HTR-8/SVneo (cell line): ENCODE measurements at places on chromosomes 7 and 10.

GRCh38 chr7:116872026-116872425 lies 9.6 kb downstream of the CAPZA2 start:
- DNase-seq, result no peak

DNA sequence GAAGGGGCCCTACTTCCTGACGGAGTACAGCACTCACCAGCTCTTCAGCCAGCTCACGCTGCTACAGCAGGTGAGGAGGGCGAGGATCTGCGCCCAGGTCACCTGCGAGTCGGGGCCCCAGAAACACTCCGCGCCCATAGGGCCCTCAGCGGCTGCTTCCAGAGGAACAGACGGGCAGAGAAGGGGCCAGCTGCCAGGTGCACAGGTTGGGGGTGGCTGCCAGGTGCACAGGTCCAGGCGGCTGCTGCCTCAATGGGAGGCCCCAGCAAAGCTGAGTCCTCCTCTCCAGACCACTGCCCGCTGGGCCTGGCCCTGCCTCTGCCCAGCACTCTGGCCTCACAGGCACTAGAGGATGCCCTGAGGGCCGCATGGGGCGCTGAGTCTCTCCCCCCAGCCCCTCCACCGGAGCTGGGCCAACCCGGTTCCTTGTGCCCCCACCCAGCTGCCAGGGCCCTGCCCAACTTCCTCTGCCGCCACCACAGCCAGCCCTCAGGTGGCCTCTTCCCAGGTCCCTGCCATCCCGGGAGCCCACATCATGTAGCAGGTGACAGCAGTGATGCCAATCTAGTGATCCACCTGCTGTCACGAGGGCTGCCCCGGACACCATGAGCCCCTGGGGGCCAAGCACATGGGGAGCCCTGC lies 17.0 kb upstream of the UTF1 start:
- no peak for DNase-seq

DNA sequence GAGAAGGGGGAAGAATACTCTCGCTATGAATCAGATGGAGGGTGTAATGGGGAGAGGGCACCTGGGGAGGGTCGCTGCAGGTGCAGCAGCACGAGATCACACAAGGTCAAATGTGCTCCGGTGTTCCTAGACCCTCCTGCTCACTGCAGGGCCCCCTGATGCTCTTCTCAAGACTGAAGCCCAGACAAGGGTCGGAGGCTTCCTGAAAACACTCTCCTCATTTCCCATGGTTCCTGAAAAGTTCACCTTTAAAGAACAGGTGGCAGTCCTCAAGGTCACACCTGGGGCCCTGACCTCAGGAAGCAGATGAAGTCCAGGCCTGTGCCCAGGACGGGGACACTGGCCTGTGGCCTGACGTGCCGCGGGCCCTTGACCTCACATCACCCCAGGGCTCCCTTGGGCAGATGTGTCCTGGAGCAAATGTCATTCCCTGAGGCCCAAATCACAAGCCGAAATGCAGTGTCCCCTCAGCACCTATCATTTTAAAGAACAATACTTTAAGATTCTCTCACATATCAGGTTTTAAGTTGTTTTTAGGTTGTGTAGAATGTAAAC lies 289.8 kb downstream of the GLRX3 start:
- no peak for DNase-seq

DNA sequence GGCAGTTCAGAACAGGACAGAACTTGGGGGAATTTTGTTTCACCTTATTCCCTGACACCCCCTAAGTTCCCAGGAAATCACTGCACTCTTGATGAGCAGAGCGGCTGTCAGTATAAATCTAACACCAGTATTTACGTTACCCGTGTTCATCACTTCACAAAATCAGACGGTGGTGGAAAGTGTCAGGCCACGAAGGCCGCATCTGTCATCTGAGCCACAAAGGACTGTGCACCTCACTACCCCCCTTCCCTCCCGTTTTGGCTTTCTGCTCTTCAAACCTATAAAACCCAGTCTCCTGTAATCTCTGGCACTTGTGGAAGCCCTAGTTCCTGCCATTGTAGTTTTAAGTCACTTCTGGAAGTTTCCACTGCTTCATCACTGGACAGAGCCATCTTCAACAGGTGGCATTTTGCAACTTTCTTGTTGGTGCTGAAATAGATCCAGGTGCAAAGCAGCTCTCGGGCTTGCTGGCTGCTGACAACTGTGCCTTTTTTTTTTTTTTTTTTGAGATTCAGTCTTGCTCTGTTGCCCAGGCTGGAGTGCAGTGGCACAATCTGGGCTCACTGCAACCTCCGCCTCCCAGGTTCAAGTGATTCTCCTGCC lies 9.5 kb downstream of the ZFAND2A start:
- DNase-seq, result no peak

DNA sequence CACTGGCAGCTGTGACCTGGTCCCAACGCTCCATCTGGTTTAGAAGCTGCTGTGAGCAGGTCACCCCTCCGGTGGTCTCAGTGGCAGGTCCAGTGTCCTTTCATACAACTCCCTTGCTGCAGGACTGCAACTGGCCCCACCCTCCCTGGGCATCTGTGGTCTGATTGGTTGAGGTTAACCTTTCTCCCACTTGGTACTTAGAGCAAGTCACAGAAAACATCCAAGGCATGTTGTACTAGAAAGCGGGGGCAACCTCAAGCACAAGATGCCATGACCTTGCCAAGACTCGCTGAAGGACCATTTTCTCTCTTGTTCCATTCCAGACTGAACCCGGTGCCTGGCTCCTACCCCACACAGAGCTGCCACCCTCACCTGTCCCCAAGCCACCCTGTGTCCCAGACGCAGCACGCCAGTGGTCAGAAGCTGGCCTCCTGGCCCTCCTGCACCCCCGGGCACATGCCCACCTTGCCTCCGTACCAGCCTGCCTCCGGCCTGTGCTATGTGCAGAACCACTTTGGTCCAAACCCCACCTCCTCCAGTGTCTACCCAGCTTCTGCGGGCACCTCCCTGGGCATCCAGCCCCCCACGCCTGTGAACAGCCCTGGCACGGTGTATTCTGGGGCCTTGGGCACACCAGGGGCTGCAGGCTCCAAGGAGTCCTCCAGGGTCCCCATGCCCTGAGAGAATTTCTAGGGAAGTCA lies 9.0 kb downstream of the RHBDD2 start:
- DNase-seq, result no peak

GRCh38 chr10:84012831-84013458 lies 126.4 kb upstream of the GHITM start:
- no peak for DNase-seq

- no peak for DNase-seq
Measured at GRCh38 chr7:75756991-75757676, 14.9 kb downstream of the CCL26 start.

GRCh38 chr10:75101416-75102251 lies 9.8 kb upstream of the SAMD8 start:
- DNase-seq, result no peak

- no peak for DNase-seq
Measured at GRCh38 chr10:49410365-49411074, 14.6 kb upstream of the DRGX start.

DNA sequence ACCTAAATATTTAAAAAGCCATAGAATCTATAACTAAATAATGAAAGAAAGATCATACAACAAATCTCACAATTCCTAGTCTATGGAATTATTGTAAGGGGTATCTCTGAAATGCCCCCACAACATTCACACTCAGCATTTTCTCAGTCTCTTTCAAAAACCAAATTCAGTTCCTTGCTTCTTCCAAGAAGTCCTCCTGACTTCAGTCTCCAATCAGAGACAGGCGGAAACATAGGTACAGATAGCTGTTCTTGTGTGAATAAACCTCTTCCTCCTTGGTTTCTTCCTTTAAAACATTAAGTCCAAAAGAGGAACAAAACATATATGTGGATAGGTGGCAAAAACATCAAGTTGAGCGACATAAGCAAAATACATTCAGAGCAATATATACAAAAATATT lies 13.9 kb upstream of the FBXW4 start:
- no peak for DNase-seq

DNA sequence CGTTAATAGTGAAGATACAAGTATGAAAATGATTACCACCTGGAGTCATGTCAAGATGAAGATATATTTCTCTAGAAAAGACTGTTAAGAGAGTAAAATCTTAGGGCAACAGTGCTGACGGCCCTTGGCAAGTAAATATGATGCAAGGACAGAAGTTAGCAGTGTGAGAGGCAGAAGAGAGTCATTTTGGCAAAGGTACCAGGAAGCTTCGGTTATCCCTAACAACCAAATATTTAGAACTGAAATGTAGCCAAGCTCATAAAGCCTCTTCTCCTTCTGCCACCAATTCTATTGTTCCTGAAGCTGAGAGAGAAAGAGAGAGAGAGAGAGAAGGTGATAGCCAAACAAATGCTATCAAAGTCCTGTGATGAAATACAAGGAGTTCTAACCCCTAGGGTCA lies 109.6 kb downstream of the MACC1 start:
- no peak for DNase-seq

- DNase-seq, result no peak
Measured at GRCh38 chr7:106070567-106071254, 41.4 kb downstream of the SYPL1 start.

DNA sequence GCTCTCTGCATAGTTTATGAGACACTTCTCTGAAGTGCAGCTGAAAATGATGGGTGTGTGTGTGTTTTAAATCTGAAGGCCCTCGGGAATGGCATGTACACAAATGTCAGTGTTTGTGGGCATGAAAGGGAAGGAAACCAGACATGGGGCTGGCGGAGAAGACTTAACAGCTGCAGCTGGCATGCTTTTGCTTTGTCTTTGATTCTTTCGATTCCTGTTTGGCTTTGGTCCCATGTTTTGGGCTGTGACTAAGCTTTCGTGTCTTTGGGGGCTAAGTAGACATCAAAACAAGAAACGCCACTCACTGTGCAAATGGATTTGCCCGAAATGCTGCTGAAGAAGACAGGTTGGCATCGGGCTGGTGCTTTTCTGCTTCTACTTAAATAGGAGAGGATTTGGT lies 179.3 kb downstream of the PFKFB3 start:
- DNase-seq, result no peak

DNA sequence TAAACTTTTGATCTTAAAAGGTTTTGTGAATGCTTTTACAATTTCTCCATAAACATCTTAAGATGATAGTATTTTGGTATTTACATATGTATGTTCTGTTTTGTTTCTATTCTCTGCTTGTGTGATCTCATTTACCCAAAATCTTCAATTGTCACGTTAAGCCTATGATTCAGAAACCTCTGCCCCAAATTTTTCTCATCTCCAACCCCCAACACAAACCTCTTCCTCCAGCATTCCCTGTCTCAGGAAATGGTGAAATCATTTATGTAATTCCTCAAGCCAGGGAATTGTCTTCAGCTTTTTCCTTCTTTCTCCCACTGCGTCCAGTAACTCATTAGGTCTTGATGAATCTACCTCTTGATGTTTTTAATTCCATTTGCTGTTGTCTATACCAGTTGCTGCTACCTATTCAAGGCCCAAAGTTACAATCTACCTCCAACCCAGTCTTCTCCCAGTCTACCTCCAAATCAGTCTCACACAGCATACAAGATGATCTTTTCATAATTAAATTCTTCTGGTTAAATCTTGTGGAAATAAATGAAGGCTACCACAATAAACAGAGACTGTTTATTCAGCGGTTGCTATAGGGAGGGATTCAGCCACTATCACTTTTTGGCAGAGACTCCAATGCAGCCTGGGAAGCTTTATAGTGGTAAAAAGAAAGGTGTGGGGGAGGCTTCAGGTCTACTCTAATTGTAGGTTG lies 5.8 kb downstream of the CFAP69 start:
- no peak for DNase-seq

- no peak for DNase-seq
Measured at GRCh38 chr7:92685136-92686042, 95.2 kb upstream of the FAM133B start.
